ENCODE measurements at places on chromosomes 12 and 14. TPM values are rescaled to one million over a fixed set of nuclear protein-coding genes. Genes with fewer than 3 reads are reported as not detected.

The KRT82 gene
- total RNA-seq, result not detected

The TMPRSS12 gene
- total RNA-seq, result not detected

DNA sequence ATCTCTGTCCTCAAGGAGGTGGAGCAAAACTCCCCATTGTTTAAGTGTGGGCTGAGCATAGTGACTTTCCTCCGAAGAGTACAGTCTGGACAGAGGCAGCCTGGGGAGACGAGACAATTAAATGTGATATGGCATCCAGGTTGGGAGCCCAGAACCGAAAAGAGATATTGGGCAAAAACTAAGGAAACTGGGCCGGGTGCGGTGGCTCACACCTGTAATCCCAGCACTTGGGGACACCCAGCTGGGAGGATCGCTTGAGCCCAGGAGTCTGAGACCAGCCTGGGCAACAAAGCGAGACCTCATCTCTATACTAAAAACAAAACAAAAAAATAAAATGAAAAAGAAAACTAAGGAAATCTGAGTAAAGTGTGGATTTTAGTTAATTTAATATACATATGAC, 35.9 kb upstream of the JDP2 start:
- no peak for DNase-seq

- DNase-seq, result peak; percentile 40
These were observed 1.2 kb upstream of the GAPDH start for GRCh38 chr12:6532927-6533652.

DNA sequence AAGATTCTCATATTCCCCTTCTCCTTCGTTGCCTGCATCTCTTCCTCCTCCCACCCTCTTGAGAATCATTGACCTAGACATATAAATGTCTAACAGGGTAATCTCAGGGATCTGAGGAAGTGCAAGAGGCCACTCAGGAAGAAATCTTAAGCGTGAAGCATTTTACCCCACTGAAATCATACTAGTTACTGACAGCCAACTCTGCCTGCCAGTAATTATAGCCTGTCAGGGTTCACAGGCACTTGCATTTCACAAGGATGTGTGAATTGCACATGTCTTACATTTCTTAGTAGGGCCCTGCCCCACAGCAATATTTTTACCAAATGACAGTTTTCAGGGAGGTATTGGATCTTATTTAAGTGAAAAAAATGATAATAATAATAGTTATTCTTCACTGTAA, 127.2 kb downstream of the SLC15A5 start:
- no peak for DNase-seq

DNA sequence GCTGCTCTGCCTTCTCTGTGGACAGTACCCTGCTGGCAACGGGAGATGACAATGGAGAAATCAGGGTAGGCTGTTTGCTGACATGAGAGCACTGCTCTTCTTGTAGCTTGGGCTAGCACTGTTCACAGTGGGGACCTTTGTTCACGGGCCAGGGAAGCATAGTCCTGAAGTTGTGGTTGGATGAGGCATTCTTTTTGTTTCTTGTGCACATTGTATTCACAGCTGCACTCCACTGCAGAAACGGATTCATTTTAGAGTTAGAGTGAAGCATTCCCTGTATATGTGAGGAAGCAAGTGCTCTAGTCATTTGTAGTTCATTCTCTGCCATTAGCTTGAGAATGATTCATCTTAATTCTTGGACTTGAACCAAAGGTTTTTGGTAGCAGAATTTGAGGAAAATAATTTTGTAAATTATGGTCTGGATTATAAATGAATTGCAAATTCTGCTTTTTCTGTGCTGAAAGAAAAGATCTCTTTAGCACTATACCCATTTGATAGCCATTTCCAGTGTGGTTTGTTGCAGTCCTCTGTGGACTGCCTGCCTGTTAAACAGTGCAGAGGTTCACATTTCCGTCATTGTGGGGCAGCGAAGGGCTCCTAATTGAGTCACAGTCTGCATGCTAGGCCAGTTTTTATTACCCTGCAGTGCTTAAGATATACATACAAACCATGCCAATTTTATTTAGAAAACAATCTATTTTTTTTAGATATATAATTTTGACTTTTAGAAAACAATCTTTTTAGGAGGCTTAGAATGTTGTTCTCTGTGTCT, 80.6 kb downstream of the APAF1 start:
- DNase-seq, result no peak

All from CD8-positive, alpha-beta T cell (primary cell).